ENCODE measurements at places on chromosomes 6 and 20. TPM values are rescaled to one million over a fixed set of nuclear protein-coding genes. Genes with fewer than 3 reads are reported as not detected.

Gene POU5F1
- total RNA-seq, result not detected

Gene RIPOR2
- total RNA-seq, result 2.9 TPM

DNA sequence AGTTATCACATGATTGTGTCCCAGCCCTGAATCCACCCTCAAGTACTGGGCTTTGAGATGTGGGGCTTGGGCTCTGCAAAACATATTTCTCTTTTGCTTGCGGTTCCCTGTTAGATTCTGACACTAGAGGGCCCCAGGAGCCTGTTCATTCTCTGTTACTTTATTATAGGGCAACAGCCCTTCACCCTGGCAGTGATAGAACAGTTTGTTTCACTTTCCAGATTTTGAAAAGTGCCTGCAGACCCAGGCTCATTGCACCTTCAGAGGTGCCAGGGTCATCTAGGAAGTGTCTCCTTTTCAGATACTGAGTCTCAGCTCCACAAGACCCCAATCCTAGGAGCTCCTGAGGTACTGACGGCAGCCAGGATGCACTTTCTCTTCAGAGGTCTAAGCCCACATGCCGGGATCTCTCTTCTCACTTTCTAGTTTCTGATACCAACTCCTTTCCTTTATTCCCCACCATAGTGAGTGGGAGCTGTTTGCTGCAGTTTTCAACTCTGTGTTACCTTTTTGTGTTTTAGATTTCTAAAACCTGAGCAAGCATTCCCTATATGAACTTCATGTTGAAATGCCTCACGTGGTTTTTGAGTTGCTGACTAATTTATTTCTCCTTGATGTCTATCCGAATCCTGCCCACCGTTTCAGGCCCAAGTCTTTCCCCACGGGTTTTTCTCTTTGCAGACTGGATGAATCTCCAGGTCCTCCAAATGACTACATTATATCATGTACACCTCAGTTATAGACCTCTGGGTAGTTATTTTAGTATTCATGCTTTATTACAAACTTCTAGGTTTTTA lies 10.9 kb downstream of the ABT1 start:
- DNase-seq, result peak; percentile 46

DNA sequence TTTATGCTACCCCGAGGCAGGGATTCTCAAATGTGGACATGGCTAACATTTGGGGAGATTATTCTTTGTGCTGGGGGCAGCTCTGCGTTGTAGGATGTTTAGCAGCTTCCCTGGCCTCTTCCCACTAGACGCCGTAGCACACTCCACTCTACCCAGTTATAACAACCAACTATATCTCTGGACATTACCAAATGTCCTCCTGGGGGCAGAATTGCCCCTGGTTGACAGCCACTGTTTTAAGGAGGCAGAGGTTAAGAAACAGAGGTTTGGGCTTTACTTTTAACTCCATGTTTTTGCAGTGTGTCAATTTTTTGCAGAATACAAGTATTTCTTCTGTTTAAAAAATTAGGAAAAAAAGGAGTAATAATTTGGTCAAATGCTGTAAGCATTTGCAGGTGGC lies 56.2 kb upstream of the BMP6 start:
- DNase-seq, result no peak

Gene HMGCLL1
- 0.73 TPM for total RNA-seq

Gene CRNKL1
- total RNA-seq, result 25.8 TPM

DNA sequence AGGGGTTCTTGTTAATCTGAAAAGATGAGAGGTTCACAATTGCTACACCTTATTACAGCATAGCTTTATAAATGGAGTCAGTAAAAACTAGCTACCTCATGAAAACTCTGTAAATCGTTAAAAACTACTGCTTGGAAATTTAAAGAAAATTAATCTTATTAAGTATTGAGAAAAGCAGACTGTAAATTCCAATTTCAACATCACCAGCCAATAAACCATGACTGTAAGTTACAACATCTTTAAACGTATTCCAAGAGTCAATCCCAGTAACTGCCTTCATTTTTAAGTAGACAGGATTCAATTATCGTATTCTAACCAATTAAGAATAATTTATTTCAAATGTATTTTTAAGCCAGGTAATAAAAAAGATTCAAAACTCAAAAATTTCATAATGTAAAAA lies 70.3 kb downstream of the ATG5 start:
- no peak for DNase-seq

- DNase-seq, result no peak
Measured at GRCh38 chr20:50222309-50223038, 31.8 kb downstream of the CEBPB start.

Data from neural crest cell (in vitro differentiated cells).